ENCODE measurements at places on chromosomes 4 and X.
A peak's percentile ranks its signal among the peaks of the same experiment; 100 is the strongest.

DNA sequence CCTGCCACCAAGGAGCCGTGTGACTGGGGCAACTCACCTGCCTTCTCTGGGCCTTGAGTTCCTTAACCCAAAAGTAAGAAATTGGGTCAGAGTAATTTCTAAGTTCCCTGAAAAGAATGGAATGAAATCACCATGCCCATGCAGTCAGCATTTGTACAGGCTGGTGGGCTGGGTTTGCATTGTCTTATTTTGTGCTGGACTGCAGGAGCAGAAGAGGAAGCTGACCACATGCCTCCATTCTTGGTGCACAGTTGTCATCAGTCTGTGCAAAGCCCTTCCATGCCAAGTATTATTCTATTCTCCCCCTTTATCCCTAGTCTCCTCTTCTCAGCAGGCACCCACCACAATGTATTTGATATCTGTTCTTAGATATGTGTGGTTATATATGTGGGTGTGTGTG, 56.3 kb downstream of the FHDC1 start:
- DNase-seq = no peak

- DNase-seq = no peak
These were observed 187.3 kb upstream of the PACRGL start for GRCh38 chr4:20512985-20513384.

DNA sequence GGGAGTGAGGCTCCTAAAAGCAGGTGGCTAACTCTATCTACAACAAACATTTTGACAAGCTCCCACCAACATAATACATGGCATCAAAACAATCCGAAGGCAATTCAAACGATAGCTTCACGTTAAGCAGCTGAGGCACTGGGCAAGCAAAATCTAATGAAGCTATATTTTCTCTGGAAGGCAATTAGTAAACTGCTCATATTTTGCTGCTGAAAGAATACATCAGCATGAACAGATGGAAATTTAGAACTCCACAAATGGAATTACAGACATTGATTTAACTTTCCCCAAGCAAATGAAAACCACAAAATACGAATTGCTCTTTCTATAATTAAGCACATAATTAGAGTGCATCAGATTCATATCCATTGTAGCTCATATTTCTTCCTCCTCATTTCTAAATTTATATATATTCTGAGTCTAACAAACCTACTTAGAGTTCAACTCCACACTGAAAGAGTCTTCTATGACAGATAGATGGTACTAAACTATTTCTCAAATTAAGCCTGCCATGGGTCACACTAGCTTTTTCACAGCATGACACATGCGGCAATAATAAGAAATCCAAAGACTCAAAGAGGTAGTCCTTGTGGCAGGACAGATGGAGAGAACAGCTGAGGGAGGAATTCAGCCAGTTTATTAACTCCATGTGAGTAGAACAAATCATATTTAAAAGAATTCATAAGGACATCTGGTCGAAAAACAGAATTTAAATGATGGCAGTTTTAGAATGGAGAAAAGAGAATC, 305.4 kb downstream of the MAPK10 start:
- DNase-seq = no peak

GRCh38 chr4:180828455-180829018, 1414.7 kb upstream of the TENM3 start:
- peak; percentile 57 for DNase-seq

- no peak for DNase-seq
These were observed 50.3 kb upstream of the STPG2 start for GRCh38 chr4:98193459-98194105.

GRCh38 chrX:129404670-129405008, 118.7 kb downstream of the SMARCA1 start:
- peak; percentile 33 for DNase-seq

- peak; percentile 90 for DNase-seq
These were observed 404.6 kb downstream of the PRDM5 start for GRCh38 chr4:120517966-120518365.

GRCh38 chr4:89439533-89439932, 131.9 kb upstream of the GPRIN3 start:
- no peak for DNase-seq

GRCh38 chrX:112734290-112734689, 54.6 kb upstream of the LHFPL1 start:
- DNase-seq = no peak

- no peak for DNase-seq
These were observed 197.5 kb downstream of the CCNG2 start for GRCh38 chr4:77354550-77354949.

DNA sequence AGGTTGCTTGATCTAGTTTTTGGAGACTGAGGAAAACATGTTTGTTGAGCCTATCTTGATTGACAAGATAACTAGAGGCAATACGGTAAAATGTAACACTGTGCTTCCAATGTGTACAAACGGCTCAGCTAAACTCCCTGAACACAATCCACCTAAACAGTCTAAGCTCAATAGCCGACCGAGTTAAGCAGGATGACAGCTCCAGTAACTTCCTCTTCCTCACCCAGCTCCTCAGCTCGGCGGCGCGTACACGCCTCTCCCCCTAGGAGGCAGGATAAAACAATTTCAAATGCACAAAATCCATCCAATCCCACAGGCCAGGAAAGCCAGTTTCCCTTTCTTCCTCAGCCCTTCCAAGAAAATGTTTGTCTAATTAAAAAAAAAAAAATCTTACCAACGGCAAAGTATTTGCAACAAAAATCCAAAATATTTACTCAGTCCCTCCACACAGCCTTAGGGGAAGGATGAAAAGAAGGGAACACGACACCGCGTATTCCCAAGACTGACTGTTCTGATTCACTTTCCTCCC, 1.0 kb downstream of the CNOT6L start:
- peak; percentile 86 for DNase-seq

- DNase-seq = no peak
These were observed 57.3 kb upstream of the FGF16 start for GRCh38 chrX:77389891-77390290.

- DNase-seq = no peak
These were observed 378.6 kb downstream of the UNC5C start for GRCh38 chr4:95170176-95170575.

- DNase-seq = no peak
These were observed 70.8 kb upstream of the GALNTL6 start for GRCh38 chr4:171742436-171742835.

- no peak for DNase-seq
These were observed 932.1 kb upstream of the SLIT2 start for GRCh38 chr4:19319607-19320006.

DNA sequence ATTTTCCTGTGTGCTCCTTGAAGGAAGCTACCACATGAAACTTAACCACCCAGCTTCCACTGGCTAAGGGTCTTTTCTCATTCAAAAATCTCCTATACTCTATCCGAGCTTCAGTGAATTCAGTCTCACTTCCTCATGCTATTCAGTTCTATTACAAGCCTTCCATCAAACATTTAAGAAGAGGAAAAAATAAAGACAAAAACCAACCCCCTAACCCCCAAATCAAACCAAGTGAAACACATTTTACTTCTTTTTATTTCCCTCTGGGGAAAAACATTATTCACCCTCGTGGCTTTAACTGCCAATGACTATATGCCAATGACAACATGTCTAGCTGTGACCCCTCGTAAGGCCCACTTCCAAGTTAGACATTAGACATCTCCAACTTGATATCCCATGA, 16.2 kb upstream of the WDR19 start:
- DNase-seq = no peak

DNA sequence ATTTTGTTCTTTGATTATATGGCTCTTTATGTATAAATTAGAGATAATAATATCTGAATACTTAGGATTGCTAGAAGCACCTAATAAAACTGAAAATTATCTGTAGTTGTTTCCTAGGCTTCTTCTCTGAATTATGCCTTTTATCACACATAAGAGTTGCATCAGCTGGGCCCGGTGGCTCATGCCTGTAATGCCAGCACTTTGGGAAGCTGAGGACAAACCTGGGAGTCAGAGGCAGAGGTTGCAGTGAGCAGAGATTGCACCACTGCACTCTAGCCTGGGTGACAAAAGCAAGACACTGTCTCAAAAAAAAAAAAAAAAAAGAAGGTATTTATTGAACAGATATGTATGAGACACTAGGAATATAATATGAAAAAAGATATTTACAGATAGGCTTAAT, 773.5 kb upstream of the AGA start:
- DNase-seq = no peak

GRCh38 chrX:23667239-23668177, at the start of gene PRDX4:
PRDX4 (plus strand) TSS chrX:23667493; CDS start chrX:23667571, 78 bp downstream.
- peak; percentile 86 for DNase-seq

DNA sequence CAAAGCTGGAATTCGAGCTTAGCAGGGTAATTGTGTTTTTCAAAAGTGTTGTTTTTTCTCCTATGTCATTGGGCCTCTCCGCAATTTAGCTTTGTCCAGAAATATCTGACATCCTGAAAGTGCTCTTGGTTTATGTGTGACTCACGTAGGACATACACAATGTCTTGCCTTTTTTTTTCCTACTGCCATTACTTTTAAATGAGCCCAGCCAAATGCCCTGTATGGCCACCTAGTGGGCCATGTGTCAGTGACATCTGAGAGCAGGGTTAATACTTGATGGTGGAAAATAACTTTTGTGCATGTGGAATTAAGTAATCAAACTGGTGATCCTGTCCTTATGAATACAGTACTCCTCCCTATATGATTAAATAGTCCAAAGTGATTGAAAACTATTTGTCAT, 1411.1 kb upstream of the TENM3 start:
- peak; percentile 1 for DNase-seq

- DNase-seq = peak; percentile 52
These were observed 11.7 kb upstream of the GAGE10 start for GRCh38 chrX:49291615-49292337.

- DNase-seq = no peak
These were observed 642.6 kb downstream of the IL1RAPL1 start for GRCh38 chrX:29229802-29230201.

DNA sequence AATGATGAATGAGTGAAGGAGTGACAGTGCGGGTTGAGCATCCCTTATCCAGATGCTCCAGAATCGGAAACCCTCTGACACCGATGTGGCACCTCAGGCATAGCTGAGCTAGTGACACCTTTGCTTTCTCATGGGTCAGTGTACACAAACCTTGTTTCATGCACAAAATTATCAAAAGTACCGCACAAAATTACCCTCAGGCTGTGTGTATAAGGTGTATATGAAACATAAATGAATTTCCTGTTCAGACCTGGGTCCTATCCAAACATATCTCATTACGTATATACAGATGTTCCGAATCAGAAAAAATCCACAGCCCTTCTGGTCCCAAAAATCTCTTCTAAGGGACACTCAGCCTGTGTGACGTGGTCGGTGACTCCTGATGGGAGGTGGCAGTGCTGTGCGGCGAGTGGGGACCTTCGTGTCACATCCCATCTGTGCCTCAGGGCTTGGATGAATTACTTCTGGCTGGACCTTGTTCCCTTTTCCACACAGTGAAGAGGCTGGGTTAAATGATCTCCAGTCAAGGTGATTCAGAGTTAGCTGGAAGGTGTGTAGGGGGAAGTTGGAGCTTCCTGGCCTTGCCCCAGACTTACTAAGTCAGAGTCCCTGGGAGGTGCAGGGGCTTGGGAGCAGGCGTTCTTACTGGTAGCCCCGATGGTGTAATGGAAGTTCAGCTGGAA, 18.8 kb downstream of the RGS12 start:
- DNase-seq = no peak

DNA sequence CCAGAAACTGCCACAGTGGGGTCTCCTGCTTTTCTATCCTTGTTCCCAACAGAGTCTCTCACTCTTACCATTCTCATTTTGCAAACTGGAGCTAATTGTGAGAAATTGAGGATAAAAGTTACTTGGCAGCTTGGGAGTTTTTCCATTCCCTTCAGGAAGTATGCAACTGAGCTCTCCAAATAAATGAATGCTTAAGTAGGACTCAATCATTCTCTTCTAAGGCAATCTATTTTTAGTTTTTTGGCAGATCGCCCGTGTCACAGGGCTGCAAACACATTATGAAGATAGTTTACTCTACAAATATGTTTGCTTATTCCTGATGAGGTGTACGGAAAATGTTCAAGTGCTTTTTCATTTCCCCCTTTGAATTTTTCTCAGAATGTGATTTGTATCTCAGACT, 5.3 kb downstream of the ASB11 start:
- DNase-seq = peak; percentile 72

DNA sequence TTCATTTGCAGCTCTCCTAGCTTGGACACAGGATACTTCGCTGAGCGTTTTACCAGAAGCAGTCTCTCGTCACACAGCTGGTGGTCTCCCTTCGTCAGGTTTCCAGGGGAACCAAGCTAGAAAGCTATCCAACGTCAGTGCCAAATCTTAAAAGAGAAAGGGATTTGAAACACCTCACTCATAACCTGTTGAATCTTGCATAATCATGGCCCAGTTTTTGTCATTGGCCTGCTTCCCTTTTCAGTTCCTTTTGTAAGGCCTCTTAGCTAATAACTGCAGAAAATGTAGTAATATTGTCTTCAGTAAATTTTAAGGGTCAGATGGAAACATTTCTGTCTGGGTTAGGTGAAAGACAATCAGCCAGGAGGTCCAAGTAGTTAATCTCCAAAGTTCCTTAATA, 22.0 kb downstream of the RAB39B start:
- DNase-seq = no peak

- DNase-seq = no peak
These were observed 42.6 kb downstream of the RAPGEF2 start for GRCh38 chr4:159145318-159145991.

DNA sequence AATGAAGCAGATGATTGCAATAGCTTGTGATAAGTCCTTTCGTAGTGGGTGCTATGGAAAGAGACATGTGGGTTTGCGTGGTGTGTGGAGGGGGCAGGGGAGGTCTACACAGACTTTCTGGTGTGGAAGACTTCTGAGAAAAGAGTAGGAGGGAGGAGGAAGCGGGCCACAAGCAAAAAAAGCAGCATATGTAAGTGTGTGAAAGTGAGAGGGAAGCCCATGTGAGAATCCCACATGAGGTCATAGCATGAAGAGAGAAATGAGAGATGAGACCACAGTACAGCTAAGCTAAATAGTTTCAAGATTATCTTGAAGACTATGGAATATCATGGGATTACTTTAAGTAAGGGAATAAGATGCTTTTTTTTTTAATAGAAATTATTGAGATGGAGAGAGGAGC, 2039.9 kb upstream of the TENM3 start:
- DNase-seq = no peak

DNA sequence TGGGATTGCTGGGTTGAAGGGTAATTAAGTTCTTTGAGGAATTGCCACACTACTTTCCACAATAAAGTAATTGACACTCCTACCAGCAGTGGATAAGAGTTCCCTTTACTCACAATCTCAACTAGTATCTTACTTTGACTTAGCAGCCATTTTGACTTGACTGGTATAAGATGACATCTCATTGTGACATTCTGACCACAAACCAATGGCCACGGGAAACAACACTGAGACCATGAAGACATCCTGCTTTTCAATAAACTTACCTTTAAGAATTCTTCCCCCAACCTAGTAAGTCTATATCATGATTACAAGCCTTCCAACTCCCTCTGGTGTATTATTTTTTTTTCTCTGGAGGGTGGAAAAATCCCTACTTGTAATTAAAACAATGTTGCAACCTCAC, 66.9 kb upstream of the WDR1 start:
- peak; percentile 30 for DNase-seq

- no peak for DNase-seq
These were observed 167.8 kb downstream of the AASDH start for GRCh38 chr4:56219447-56219846.

GRCh38 chrX:16828124-16828908, 41.8 kb downstream of the RBBP7 start:
- peak; percentile 66 for DNase-seq

All from EH (cell line).